ENCODE measurements at places on chromosomes 3 and 15.

- no peak for DNase-seq
Measured at GRCh38 chr3:187120326-187120725, 19.0 kb downstream of the RPL39L start.

- no peak for DNase-seq
Measured at GRCh38 chr3:197613199-197613598, 57.4 kb upstream of the BDH1 start.

GRCh38 chr3:76976996-76977395, 62.9 kb upstream of the ROBO2 start:
- no peak for DNase-seq

DNA sequence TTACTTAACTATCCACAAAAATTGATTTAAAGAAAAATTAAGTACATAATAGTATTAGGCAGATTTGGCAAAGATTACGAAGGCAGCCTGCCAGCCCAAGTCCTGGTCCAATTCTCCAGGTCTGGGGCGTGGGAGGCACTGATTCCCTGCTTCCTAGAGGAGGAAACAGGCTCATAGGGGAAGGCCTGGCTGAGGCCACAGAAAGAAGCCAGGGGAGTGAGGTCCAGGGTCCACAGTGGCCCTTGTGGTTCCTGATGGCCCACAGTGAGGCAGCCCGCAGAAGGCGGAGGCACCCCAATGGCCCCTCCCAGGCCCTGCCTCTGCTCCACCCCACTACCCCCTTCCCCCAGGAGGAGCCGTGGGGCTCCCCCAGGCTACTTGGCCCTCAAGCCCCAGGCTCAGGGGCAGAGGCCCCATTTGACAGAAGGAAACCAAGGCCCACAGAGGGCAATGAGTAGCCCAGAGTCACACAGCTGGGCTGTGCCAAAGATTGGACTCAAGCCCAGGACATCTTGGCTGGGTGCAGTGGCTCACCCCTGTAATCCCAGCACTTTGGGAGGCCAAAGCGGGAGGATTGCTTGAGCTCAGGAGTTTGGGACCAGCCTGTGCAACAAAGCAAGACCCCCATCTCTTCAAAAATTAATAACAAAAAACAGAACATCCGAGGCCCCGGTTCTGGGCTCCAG, 21.0 kb downstream of the H1-8 start:
- no peak for DNase-seq

- DNase-seq = no peak
Measured at GRCh38 chr3:66486646-66487045, 14.2 kb downstream of the LRIG1 start.

GRCh38 chr3:170644711-170645110, 58.8 kb upstream of the SLC7A14 start:
- DNase-seq = no peak

All from NCI-H2171 (cell line).